Activated T-helper 1 cell treated with anti-CD3 and anti-CD28 coated beads, Interleukin-12 subunit alpha, Interleukin-12 subunit beta, Interleukin-2, Interleukin-4 antibody, amounts not matched to agents 30 ng/mL and 10 ng/mL and 1 ng/mL, durations not matched to agents 14 hours and 24 hours and 36 hours (primary cell): ENCODE measurements at places on chromosomes 6 and 20.

DNA sequence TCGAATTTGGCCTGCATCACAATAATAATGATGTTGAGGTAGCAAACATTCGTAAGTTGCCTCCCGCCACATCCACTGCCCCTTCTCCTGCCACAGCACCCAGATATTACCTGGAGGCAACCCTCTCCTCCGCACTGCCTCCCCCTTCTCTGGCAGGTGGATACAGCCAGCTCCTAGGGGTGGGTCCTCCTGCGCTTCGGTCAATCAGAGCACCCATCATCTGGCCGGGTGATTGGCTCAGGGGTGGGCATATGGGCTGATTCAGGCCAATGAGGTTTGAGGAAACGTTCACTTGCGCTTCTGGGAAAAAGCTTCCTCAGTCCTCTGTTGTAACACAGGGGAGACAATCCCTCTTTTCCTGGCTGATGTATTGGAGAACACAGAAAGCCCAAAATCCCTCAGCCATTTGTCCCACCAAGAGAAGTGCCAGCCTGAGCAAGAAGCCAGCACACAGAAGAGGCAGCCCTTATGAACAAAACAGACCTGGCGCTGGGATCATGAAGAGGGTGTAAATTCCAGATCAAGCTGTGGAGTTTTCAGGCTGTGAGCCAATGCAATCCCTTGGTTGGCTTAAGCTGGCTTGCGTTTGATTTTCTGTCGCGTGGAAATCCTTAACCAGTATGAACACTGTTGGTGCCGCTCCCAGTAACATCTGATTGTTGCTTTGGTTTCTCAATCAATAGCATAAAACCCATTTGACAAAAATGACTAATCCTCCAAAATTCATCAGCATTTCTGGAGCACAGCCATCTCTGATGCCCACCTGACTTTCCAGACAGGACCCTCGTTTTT, 82.2 kb downstream of the PRDM1 start:
- DNase-seq: no peak

DNA sequence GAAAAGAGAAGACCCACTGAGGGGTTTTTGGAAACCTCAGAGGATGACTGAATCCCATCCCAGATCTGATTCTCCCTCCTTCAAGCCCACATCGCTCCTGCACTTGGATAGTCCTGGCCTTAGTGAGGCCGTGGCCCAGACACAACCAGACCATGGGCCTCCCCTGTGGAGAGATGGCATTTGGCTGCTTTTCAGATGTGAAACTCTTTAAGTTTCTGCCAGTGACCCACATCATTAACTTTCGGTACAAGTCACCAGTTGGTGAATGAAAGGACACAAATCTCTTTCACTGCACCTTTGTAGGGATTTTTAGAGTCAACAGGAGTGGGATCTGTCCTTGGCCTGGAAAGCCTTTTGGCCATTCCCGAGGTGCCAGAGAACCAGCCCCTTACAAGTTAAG, 116.6 kb downstream of the SASH1 start:
- no peak for DNase-seq

- no peak for DNase-seq
These were observed 259.4 kb downstream of the EPM2A start for GRCh38 chr6:145475794-145476396.

- DNase-seq: no peak
These were observed 5.3 kb downstream of the RNF8 start for GRCh38 chr6:37359039-37359438.

DNA sequence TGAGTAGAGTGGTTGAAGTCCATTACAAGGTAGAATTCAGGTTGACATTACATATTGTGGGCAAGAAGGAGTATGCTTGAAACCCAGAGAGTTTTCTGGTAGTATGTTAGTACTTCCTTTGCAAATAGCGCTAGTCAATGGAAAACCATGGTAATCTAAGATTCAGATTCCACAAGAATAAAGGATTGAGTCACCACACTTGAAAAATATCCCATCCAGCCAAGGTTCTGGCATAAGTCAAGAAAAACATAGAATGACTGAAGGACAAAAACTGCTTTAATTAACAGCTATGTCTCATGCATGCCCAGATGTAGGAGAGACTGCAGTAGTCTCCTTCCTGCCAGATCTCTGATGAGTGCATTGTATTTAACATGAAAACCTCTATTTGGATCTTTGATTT, 469.8 kb downstream of the BMP2 start:
- DNase-seq: no peak

GRCh38 chr6:32108727-32109113, 418 bp downstream of the TNXB start:
- DNase-seq: no peak

DNA sequence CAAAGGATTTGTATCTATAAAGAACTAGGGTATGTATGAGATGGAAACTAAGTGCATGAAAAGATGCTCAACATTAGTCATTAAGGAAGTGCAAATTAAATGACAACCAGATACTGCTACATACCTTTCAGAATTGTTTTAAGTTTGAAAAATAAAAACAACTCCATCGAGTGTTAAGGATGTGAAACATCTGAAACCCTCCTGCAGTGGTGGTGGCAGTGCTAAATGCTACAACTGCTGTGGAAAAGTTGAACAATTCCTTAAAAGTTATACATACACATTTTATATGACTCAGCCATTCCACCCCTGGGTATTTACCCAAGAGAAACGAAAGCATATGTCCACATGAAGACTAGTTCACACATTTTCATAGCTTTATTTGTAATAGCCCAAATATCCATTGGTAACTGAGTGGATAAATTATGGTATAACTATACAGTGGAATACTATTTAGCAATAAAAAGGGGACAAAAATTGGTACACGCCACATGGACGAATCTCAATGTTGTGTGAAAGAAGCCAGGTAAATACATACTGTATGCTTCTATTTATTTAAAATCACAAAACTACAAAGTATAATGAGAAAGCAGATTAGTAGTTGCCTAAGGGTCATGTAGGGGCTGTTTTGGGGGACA, 10.6 kb downstream of the ARMH2 start:
- DNase-seq: no peak
